ENCODE measurements at places on chromosomes 4 and X.
A peak's percentile ranks its signal among the peaks of the same experiment; 100 is the strongest.

DNA sequence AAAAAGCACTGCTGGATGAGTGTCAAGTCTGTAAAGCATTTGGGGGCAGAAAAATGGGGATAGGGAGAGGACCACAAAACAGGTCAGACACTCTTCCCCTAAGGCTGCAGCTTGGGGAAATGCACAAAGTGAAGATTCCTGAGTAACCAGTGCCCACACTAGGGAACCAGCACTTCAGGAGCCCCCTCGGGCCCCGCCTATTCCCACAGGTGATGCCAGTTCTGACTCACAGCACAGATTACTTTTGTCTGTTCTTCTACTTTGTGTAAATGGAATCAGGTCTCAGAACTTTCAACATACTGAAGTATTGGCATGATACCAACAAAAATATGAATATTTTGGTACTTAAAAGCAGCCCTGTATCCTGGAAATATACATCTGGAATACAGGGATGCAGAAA, 112.5 kb downstream of the ADRA2C start:
- DNase-seq, result no peak

- DNase-seq, result no peak
These were observed 204.1 kb upstream of the DDX53 start for GRCh38 chrX:22795671-22796070.

DNA sequence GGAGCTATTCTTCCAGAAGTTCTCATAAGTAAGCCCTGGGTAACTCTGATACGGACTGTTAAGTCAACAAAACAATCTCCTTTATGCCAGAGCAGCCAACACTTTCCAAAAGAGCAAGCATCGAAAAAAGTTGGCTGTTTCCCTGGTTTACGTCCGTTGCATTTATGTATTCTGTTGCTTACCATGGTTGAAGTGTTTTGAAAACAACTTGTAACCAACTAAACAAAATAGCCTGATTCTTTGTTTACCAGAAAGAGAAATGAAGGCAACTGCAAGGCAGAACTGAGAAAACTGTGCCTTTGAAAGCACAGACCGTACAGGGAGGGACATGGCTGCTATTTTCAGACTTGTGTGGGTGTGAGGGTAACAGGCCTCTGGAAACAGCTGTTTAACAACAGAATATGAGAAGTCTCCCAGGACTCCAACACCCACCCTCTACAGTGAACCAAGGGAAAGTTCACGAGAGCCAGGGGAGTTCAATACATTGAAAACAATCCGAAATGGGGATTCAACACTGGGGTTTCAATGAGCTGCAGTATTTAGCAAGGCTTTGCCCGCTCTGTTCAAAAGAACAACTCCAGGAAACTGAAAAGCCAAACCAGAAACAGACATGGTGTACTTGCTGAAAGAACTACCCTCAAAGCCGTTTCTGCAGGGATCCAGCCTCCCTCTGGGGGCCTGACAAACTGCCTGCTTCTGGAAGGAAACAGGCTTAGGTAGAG, 95.8 kb upstream of the EGFL6 start:
- DNase-seq, result no peak

GRCh38 chr4:1463927-1464540, 57.8 kb upstream of the NKX1-1 start:
- DNase-seq, result no peak

- DNase-seq, result peak; percentile 66
These were observed 944 bp downstream of the SNX25 start for GRCh38 chr4:185210102-185210981.

- DNase-seq, result no peak
These were observed 83.2 kb upstream of the PLAC8 start for GRCh38 chr4:83197555-83198235.

GRCh38 chr4:94834501-94834900, 76.7 kb downstream of the BMPR1B start:
- no peak for DNase-seq

DNA sequence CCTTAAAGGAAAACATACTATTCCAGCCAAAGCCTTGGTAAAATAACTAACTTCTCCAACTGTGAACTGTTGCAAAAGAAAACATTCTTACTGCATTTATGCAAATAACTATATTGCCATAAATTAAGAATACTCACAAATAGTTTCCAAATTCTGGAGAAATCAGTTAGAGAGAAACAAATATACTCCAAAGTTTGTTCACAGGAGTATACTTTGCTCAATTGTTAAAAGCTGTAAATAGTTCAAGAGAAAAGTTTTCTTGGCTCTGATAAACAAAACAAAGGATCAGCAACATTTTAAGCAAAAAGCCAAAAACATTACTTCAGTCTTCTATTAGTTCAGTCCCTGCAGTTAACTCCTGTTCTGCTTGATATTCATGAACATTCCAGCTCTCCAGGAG, 83.0 kb downstream of the EIF4E start:
- no peak for DNase-seq

DNA sequence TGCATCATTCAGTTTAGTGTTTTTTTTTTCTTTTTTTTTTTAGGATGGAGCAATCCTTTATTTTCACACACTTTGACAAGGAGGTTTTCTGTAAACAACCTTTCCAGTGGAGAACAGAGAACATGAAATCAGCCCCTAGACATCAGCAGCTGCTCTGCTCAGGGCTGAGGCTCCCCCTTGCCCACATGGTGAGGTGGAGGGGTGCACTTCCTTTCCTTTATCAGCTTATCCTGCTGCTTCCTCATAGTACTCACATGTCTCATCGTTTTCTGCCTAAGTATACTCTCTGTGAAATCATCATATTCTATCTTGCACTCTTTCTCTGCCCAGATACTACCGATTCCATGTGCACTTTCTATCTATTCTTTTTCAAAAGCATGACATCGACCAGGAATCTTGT, 47.6 kb upstream of the PRSS12 start:
- peak; percentile 36 for DNase-seq

DNA sequence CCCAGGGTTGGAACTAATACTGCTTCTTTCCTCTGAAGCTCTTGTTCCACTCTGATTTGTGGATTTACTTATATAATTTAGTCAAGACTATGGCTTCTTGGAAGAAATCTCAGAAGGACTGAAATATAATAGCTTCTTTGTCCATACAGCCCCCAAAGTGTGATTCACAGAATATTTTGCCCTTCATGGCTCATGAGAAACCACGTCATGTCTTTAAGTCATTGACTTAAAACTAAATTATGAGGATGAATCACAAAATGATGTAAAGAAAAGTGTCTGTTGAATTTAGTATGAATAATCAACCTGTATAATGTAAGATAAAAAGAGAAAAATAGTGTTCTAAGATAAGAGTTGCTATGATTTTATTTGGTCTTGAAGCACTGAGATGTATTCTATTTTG, 43.3 kb upstream of the AGA start:
- no peak for DNase-seq

GRCh38 chr4:155679343-155679742, 12.7 kb downstream of the GUCY1A1 start:
- DNase-seq, result no peak

DNA sequence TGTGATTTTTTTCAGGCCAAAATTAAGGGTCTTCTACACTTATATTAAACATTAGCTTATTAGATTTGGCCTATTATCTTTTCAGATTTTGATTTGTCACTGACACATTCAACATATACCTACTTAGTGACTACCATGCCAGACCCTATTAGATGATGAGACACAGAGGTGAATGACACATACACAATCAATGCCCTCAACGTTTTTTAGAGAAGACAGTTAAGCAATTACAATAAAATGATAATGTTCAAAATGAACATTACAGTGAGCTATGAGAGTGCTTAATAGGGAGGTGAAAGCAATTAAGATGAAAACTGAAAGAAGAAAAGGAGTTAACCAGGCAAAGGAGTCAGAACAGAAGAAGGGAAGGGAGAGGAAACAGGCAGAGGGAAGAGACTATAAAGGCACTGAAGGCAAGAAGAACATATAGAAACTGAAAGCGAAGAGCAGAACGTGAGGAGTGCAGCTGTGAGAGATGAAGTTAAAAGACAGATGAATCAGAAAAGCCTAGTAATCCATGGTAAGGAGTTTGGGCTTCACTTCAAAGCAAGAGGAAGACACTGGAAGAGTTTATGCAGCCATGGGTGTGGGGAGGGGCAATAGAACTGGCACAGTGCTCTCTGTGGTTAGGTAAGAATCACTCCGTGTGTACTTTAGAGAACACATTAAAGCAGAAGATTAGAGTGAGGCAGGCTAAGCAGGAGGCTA, 119.0 kb downstream of the REELD1 start:
- no peak for DNase-seq

DNA sequence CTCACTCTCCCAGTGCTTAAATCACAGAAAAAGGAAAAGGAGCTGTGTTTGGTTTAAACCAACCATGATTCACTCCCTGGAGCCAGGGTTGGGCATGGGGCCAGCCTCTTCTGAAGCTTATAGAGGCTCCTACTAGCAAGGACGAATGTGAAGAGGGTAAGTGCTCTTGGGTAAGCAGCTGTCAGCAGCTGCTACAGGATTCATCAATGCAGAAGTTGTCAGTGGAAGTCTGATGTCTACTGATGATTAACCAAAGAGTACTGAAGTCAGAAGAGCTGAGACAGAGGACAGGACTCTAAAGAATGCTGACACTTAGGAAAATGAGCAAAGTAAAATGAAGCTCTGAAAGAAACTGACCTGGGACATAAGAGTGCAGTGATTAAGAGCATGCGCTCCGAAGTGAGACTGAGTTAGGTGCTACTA, 32.7 kb upstream of the JADE1 start:
- no peak for DNase-seq

- no peak for DNase-seq
These were observed 16.9 kb downstream of the STAP1 start for GRCh38 chr4:67575232-67576058.

DNA sequence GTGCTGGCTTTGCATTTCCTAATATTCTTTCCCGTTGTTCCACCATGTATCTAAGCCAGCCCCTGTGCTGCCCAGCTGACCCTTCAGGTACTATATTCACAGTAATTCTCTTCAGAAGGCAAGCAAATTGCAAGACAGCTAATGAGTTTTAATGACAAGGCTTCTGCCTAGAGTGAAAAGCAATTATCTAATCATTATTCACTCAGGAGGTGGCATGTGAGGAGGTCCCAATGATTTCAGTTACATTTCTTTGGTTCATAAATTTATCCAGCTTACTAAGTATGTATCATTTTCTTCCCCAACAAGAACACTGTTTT, 123.0 kb downstream of the RASGEF1B start:
- no peak for DNase-seq

GRCh38 chr4:42151568-42152506, 618 bp downstream of the BEND4 start:
- peak; percentile 80 for DNase-seq

DNA sequence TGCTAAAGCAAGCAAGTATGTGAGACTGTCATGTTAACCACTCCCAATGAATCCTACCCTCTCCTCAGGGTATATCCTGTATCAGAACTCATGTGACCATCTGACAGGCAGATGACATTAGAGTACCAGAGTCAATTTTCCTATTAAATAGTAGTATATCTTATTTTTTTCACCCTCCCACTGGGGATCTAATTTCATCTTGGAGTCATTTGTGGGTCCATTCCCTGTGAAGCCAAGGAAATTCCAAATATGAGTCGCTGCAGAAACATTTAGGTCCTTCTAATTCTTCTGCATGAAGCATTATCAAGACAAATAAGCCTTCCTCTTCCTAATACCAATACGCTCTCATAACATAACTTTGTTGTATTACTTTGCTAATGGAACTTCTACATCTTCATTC, 52.2 kb upstream of the BLTP1 start:
- no peak for DNase-seq

- no peak for DNase-seq
These were observed 92.7 kb downstream of the SYNPO2 start for GRCh38 chr4:118981171-118981838.

DNA sequence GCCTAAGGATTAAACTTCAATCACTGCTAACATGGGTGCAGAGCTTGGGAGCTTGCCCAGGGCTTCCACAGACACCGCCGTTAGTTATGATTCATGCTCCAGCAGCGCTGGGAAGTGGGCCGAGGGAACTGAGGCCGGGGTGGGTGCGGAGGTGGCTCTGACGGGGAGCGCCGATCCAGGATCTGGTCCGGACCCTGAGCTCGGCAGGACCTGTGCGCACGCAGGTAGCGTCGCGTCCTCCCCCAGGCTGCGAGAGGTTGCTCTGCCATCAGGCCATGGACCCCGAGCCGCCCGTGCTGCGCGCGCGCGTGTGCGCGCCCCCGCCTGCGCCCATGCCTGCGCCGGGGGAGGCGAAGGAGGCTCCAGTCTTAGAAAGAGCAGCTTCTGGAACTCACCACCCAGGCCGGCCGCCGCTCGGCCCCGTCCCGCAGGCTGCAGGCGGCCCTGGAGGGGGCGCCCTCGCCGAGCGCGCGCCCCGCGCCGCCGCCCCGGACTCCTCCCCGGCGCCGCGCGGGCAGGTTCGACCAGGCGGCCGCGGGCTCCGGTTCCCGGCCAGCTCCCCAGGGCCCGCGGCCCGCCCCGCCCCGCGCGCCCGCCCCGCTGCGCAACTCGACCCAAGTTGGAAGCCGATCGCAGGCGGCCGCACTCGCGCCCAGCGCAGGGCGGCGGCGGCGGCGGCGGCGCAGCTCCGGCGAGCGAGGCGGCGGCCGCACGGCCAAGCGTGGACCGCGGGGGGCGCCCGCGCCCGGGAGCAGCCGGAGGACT, 732 bp upstream of the ADRA2C start:
- peak; percentile 65 for DNase-seq

DNA sequence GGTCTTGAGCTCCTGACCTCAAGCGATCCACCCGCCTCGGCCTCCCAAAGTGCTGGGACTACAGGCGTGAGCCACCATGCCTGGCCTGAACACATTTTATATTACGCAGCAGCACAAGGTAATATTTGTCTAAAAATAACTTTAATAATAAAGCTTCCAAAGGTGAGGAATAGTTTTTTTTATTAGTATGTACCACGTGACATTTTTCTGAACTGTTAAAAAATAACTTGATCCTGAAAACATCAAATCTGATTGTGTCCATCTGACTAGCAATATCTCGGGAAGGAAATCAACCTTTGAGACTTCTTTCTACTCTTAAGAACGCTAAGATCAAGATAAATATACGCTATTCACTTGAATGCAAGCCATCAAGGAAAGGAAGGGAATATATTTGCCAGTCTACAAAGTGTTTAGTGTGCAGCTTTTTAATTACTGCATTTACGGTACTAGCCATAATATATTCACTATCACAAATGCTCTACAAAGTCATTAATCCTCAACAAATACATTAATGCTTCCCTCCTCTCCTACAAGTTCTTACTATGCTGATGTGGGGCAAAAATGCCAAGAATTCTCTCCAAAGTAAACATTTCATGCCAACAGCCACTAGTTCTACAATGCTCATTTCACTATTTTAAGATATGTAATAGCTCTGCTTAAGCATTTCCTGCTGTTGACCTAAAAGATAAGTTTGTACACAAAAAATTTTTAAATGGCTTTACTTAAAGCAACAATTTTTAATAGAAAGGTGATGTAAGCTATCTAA, 143.6 kb downstream of the APBB2 start:
- no peak for DNase-seq
